ENCODE measurements at places on chromosomes 13 and 19. TPM values are rescaled to one million over a fixed set of nuclear protein-coding genes. Genes with fewer than 3 reads are reported as not detected.

Gene ANGPTL8
- total RNA-seq, result 0.50 TPM

Gene ZNF439
- 12.1 TPM for total RNA-seq

GRCh38 chr13:99655351-99656091 is 154.2 kb downstream of the TM9SF2 start:
- DNase-seq, result no peak

Gene TMEM238
- total RNA-seq, result 0.93 TPM

Gene FCGBP
- 29.7 TPM for total RNA-seq

Gene VSTM1
- total RNA-seq, result not detected

DNA sequence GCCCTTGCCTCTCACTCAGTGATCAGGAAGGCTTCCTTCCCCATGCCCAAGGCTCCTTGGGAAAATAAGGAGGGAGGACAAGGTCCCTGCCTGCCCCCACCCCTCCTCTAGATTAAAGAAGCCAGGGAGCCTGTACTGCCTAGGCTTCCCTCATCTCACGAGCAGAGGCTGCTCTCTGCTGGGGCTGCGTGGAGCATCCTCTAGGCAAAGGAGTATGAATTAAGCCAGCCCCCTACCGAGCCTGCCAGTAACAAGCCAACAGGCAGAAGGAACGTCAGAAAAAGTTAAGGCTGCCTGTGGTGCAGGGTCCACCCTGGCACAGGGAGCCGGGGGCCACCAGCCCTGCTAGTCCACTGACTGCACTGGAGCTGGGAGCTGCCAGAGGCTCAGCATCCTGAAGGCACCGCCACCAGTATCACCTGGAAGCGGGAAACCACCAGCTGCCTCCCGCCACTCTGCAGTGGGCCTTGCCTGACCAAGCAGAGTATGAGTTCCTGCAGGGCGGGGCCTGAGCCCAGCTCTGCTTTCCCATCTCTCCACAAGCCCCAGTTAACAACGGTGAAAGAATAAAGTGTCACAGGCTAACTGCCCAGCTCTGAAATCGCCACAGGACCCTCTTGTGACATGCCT is 6.8 kb downstream of the NAPA start:
- DNase-seq, result no peak

GRCh38 chr19:19115954-19116353 is 22.3 kb downstream of the TMEM161A start:
- DNase-seq, result no peak

DNA sequence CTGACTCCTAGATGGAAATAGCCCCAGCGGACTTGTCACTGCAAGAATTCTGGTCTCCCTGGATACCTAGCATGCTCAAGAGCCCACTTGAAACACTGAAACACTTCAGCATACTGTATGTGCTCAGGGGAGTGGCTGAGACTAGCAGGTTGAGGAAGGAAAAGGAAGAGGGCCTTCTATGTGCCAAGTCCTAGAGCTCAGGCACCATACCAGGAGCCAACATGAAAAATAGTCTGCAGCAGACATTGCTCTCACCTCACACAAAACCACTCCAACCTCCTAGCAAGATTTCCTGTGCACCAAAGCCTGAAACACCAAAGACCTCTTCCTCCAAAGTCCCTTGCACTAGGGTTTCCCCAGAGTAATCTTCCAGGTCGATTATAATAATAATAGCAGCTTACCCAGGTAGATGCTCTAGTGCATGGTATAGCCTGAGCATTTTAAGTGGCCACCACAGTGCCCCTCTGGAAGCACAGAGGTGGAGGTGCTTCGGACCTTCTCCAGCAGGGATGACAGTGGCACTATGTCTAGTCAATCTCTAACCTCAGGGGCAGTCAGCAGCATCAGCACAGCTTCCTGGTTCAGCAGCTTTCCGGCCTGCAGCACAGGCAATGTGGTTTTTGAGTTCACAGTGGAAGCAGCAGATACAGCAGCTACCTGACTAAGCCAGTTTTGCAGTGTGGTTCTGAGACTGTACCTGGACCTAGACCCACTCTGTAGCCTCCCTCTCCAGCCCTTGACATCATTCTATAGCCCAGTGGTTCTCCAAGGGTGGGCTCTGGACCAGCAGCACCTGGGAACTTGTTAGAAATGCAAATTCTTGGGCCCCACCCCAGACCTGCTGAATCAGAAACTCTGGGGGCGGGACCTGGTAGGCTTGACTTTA is 45.6 kb upstream of the UBE2L5 start:
- no peak for DNase-seq

GRCh38 chr13:113654175-113654560 is 3.8 kb downstream of the ATP4B start:
- DNase-seq, result no peak

Gene PSG7
- not detected for total RNA-seq
